ENCODE measurements at places on chromosomes 4 and X.
A peak's percentile ranks its signal among the peaks of the same experiment; 100 is the strongest.

GRCh38 chr4:47239649-47240048 is 208.3 kb downstream of the GABRB1 start:
- DNase-seq = no peak

- DNase-seq = no peak
Measured at GRCh38 chr4:152033621-152034020, 272.8 kb upstream of the GATB start.

GRCh38 chr4:153950100-153950979 is 161.5 kb upstream of the SFRP2 start:
- DNase-seq = no peak

DNA sequence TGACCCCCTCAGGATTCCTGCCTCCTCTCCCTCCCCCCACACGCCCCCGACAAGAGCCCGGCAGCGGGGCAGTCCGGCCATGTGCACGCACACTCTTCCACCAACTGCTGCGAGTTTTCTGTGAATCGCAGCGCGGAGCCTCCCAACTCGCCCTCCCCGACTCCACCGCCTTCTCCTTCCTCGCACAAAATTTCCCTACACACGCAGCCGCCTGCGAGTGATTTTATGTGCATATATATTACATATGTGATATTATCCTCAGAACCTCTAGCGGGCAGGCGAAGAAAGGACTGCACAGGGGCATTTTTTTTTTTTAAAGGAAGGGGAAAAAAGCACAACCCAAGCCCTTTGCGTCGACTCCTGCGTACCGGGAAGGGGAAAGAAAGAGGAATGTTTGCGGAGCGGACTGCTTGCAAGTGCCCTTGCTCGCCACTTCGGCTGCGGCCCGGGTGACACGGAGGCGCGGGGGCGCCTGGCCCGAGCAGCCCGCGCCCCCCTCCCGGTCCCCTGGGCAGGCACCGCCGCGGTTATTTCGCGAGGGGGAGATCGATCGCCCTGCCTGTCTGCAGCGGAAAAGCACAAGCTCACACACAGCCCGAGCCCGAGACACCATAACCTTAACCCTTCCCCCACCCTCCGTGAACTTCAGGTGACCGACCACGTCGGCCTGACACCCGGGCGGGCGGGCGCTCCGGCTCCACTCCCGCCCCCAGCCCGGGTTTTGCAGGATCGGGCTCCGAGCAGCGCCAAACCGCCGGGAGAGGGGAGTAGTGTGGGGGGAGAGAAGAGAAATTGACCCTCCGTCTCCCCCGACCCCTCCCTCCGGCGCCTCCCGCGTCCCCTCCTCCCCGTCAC is 2.3 kb downstream of the ZNF827 start:
- peak; percentile 16 for DNase-seq

DNA sequence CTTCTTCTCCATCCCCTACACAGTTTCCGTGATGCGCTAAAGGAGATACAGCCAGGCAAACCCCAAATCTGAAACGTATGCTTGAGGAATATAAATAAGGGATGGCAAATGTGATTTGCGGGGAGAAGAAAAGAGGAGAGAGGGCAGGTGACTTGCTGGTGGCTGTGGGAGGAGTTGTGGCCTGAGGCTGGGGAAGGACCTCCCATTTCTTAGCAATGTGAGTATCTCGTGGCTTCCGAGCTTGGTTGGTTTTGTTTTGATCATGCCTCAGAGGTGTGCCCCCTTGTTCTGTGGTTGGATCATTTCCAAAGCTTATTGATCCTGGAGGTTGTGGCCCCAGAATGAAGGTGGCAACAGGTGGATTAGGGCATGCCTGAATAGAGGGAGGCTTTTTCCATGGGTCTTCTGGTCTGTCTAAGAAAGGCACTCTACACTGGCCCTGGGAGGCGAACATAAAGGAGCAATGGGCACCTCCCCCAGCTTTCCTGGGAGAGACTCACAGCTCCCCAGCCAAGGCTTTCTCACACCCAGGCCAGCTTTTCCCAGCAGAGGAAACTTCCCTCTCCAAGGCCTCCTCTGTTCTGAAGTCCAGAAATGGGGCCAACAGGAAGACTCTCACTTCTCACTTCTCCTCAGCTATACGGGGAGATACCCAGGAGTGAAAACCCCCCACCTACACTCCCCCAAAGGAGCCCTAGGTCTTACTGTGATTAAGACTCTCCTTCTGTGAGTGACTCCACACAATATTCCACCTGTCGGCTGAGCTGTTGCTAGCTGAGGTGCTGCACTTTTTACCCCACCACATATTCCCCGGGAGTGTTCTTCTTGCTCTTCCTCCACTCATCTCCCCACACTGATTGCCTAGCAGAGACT is 40.0 kb downstream of the C4orf51 start:
- peak; percentile 13 for DNase-seq

GRCh38 chrX:45232139-45232538 is 31.5 kb upstream of the DIPK2B start:
- no peak for DNase-seq

- no peak for DNase-seq
Measured at GRCh38 chr4:147136310-147136709, 190.6 kb upstream of the TTC29 start.

DNA sequence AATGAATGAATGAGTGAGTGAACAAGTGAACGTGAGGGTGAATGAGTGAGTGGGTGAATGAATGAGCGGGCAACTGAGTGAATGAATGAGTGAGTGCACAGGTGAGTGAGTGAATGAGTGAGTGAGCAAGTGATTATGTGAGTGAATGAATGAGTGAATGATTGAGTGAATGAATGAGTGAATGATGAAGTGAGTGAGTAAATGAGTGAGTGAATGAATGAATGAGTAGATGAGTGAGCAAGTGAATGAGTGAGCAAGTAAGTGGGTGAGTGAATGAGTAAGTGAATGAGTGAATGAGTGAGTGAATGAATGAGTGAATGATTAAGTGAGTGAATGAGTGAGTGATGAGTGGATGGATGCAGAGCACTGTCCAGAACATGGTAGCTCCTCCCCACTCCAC is 205.8 kb downstream of the STK32B start:
- DNase-seq = no peak

GRCh38 chrX:120725874-120726273 is 96.0 kb upstream of the C1GALT1C1 start:
- no peak for DNase-seq

GRCh38 chr4:26717332-26717731 is 133.4 kb downstream of the TBC1D19 start:
- no peak for DNase-seq

DNA sequence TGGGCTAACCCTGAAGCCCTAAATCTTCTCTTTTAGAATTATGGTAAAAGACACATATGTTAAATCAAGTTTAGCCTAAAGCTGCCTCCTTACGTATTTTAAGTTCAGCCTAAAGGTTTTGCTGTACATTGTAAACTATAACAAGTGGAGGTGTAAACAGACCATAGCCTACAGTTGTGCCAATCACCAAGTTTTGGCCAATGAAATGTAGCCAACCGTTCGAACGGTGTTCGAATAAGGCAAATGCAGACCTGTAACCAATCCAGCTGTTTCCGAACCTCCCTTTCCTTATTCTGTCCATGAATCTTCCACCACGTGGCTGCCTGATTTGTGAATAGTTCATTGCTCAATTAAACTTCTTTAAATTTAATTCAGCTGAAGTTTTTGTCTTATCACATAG is 52.1 kb upstream of the TBC1D9 start:
- DNase-seq = no peak

DNA sequence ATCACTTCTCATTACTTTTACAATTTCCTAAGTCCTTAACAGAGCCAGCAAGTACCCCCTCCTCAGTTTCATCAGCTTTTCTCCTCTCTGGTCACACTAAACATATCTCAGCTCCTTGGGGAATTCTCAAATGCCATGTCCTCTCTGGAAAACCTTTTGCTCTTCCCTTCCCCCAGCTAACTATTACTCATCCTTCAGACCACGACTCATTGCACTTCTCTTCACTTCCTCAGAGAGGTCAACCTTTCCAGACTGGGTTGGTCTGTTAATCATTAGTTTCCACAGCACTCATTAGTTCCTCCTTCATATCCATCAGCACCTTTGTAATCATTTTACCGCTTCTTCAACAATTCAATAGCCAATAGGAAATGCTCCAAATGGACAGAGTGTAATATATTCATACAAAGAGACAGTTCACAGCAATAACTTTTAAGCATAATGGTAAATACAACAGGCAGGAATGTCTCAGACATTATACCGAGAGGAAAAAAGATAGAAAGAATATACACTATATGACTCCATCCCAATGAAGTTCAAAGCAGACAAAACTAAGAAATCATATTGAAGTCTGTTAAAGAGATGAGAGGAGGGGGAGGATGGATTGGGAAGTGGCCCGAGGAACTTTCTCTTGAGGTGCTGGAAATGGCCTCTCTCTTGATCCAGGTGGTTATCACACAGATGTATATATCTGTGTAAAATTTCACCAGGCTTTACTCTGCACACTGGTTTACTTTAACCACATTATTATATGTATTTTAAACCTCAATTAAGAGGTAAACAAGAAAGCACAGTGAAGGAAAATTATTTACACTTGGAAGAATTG is 39.6 kb downstream of the DDX60L start:
- no peak for DNase-seq

GRCh38 chrX:13109817-13110216 is 65.4 kb upstream of the FAM9C start:
- no peak for DNase-seq

DNA sequence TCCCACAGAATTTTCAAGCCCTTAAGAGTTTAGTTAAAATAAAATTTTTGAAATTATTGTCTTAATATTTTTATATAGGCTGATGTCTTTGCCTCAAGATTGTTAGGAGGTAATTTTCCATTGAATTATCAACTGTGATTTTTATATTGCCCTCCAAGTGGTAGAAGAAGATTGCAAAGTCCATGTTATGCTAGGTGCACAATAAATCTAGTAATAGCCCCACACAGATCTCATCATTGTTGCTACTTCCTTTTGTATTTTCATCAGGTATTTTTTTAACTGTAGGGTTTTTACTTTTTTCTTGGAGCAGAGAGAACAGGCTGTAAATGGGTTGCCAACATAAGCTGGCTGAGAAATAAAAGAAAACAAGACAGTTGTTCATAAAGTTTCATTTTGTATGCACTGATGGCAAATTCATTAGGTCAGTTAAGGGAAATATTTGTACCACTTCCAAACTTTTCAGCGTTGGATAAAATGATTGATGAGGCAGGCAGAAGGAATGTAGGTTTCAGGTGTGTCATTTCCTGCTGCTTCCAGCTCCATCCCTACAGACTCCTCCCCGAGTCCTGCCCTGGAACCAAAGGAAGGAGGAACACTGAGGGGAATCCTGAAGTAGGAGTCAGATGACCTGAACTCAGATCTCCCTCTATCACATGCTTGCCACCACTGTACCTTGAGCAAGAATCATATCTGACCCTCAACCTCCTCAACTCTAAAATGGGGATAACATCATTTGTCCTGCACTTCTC is 105.5 kb downstream of the PRRG1 start:
- no peak for DNase-seq

DNA sequence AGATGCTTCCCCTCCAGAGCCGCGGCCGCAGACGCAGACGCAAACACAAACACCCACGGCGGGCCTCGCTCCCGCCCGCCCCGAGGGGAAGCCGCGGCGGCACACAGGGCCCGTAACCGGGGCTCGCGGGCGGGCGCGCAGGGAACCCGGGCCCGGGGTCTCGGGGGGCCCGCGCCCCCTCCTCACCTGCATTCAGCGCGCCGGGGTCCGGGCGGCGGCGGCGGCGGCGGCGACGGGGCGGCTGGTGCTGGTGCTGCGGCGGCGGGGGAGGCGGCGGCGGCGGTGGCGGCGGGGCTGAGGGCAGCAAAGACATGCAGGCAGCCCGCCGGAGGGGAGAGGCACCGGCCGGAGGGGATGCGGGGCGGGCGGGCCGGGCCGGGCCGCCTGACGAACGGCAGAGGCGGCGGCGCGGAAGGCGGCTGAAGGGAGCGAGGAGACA is 255 bp upstream of the CNOT6L start:
- no peak for DNase-seq

GRCh38 chr4:99614491-99614890 is 39.9 kb downstream of the MTTP start:
- no peak for DNase-seq

- DNase-seq = peak; percentile 92
Measured at GRCh38 chrX:47233333-47234113, 714 bp downstream of the USP11 start.

DNA sequence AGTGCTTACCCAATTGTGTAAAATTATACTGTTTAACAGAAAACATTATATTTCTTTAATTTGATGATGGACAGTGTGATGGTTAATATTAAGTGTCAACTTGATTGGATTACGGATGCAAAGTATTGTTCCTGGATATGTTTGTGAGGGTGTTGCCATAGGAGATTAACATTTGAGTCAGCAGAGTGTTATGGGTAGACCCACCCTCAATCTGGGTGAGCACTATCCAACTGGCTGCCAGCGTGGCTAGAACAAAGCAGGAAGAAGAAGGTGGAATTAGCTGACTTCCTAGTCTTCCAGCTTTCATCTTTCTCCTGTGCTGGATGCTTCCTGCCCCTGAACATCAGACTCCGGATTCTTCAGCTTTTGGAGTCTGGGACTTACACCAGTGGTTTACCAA is 42.1 kb downstream of the HS6ST2 start:
- no peak for DNase-seq

- DNase-seq = no peak
Measured at GRCh38 chr4:164177753-164178152, 576.2 kb upstream of the SMIM31 start.

DNA sequence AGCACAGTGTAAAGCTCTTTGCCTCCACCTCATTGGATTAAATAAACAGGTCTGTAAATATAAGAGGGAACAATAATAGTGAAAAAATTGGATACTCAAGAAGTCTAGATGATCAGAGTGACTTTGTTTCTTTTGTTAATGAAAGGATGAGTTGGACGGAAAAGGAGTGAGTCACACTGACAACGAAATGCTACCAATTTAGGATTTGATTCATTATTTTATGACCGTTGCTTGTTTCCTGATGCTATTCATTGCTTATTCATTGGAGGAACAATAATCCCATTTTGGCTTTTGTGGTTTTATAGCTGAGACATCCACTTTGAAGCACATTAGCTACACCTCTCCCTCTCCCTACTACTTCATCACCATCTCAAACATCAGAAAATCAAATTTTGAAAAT is 74.4 kb upstream of the DYNLT3 start:
- no peak for DNase-seq

GRCh38 chrX:155896512-155896911 is 15.4 kb downstream of the VAMP7 start:
- DNase-seq = no peak

DNA sequence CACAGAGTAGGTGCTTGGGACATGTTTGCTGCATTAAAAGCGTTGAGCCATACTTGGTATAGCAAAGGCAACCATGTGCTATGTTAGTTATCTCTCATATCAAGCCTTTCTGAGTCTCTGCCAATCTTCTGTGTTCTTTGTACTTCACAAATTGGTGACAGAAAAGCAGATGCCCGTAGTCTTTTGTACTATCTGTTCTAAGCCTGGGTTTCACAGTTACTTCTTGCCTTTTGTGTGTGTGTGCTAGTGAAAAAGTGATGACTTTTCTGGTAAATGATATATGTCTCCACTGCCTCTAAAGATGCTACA is 16.1 kb upstream of the KLHL2 start:
- DNase-seq = no peak

DNA sequence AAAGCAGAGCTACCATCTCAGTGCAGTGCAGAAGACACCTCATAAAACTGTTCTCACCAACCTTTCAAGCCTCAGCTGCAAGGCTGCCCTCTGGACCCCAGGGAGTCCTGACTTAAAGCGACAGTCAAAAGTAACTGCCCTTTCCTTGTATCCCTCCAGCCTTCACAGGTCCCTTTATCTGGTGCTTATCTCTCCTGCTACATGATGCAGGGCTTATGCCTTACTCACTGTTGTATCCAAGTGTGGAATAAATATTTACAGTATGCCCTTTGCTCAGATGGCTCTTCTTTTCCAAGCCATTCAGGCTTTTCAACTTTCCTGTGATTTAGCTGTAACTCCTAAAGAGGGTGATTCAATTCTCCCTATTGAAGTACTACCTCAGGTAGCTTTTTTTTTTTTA is 92.6 kb downstream of the KDR start:
- no peak for DNase-seq
